ENCODE measurements at places on chromosomes 4 and X.

GRCh38 chrX:126551725-126552312, 795 bp downstream of the DCAF12L1 start:
- DNase-seq: no peak

- DNase-seq: no peak
These were observed 163.5 kb downstream of the PWWP3B start for GRCh38 chrX:106331606-106332005.

GRCh38 chrX:9586992-9587392, 122.1 kb downstream of the TBL1X start:
- DNase-seq: no peak

DNA sequence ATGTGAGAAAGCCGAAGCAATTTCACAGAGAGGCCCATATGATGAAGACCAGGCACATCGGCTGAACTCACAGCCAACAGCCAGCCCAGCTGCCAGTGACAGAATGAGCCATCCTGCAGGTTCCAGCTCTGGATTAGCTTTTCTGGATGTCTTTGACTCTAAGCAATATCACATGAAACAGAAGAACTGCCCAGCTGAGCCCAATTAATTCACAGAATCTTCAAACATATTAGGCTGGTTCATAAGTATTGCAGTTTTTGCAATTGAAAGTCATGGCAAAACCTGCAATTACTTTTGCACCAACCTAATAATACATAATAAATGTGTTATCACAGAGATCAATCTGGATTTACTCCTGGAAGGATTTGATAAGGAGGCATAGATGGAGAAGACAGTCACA, 299.9 kb downstream of the RAB28 start:
- no peak for DNase-seq

GRCh38 chrX:50071494-50071893, 129.3 kb downstream of the AKAP4 start:
- DNase-seq: no peak

DNA sequence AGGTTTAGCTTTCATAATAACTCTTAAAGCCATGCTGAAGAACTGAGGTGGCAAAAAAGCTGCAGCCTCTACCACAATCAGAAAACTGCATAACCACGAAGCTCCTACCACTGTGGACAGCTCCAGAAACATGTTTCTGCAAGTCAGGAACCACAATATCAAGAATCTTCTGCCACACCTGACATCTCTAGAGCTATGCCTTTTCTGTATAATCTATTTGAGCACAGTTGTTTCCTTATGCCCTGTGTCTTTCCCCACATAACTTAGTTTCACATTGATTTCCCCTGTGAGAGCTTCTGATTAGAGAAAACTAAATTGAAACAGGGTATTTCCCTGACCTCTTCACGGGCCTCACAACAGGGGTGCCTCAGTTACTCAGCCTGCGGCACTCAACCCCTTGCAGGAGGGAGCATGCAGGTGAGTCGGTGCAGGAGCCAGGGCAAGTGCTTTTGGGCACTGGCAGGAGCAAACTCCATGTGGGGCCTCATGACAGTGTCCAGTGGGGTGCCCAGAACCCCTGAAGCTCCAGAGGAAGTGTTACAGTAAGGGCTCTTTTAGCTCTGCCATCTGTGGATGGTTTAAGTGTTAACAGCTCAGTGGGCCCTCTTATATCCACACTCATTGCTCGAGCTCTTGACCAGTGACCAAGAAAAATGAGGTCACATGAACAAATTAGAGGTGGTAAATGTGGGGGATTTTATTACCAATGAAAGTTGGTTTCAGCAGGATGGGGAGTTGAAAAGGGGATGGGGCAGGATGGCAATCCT, 132.8 kb upstream of the BMP3 start:
- no peak for DNase-seq

DNA sequence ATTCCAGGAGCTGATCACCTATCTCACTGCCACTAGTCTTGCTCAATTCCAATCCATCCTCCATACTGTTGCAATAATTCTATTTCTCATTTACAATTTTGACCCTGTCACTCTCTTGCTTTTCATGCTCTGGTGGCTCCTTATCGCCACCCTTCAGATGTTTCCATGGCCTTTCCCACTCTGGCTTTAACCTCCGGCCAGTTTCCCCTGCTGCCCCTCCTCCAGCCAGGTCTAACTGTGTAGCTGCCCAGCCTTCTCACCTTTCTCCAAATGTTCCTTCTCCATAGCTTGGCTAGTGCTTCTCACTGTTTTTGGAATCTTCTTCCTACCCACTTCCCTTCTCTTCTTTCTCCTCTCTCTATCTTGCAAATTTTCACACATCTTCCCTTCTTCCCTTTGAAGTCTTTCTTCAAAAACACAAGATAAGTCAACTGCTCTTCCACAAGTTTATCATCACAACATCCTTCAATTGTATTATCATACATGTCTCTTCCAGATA, 153.8 kb downstream of the COL25A1 start:
- DNase-seq: no peak

DNA sequence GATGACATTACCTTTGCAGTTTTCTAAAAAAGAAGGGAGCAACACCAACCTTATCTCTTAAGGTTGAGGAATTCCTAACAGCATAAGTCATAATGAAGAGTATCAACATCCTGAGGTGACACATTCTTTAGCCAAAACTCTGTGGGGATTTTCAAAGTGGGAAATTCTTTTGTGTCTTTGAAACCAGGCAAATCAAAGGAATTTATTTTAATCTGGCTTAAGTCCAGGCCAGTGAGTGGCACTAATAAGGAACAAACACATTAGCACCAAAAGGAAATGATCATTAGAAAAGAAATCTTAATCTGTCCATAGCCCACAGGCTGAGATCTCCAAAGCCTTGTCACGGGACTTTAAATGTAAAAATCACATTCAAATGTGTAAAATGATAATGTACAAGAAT, 110.1 kb downstream of the LARP7 start:
- DNase-seq: no peak

DNA sequence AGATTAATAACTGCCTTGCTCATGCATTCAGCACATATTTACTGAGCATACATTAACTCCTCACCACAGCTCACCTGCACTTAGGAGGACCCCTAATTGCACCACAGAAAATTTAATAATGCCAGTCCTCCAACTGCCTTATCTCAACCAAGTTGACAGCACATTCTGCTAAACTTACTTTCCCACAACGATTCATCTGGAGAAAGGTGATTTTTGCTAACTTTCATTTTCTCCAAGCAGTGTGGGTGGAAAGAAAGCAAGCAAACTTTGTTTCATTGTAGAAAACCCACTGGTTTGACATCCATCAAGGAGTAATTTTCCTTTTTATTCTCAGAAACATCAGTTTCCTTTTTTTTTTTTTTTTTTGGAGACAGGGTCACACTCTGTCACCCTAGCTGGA, 49.1 kb downstream of the RASGEF1B start:
- no peak for DNase-seq

- DNase-seq: no peak
These were observed 74.1 kb downstream of the SMARCA1 start for GRCh38 chrX:129449148-129449547.

GRCh38 chr4:40462326-40462725, 127.2 kb downstream of the CHRNA9 start:
- no peak for DNase-seq

DNA sequence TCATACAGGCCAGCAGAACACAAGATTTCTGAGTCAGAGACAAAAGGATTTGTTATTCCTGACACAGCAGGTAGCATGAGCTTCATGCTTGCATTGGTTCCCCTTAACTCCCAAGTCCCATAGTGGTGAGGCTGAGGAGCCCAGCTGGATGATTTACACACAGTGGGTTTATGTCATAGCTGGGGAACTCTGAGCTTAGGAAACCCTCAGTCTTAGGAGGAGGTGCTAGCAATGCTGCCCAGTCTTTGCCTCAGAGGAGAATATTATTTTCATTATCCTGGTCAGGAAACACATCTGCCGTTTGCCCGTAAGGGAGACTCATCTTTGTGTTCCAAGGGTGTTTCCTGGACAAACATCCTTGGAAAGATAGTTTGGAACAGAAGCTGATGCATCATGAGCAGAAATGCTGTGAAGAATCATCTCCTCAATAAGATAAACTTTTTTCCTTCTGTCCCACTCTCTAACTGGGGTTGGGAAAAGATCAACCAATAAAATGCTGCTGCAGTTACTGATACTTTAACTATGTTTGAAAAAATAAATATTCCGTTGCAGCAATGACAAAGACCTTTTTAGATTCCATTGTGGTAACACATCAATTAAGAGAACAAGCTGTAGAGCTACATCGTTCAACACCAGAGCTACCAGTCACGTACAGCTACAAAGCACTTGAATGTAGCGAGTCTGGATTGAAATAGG, 146.8 kb downstream of the DCLK2 start:
- DNase-seq: no peak

DNA sequence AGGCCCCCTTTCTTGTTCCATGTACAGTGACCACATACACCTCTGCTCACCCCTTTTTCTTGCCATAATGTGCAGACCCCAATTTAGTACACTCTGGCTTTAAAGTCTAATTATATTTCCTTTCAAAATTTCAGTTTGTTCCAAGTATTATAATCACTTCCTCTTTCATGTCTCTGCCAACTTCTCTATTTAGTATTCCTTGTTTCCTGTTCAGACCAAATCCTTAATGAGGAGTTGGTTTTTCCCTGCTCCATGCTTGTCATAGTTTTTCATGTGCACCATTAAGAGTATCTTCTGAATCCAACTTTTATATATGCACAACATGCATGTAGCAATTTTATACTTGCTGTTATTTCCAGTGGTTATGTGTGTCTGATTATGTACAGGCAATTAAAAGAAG, 32.3 kb downstream of the USP53 start:
- DNase-seq: no peak

GRCh38 chrX:8726031-8726652, 5.8 kb downstream of the ANOS1 start:
- DNase-seq: no peak

GRCh38 chr4:178165951-178166308, 723.7 kb upstream of the AGA start:
- no peak for DNase-seq

DNA sequence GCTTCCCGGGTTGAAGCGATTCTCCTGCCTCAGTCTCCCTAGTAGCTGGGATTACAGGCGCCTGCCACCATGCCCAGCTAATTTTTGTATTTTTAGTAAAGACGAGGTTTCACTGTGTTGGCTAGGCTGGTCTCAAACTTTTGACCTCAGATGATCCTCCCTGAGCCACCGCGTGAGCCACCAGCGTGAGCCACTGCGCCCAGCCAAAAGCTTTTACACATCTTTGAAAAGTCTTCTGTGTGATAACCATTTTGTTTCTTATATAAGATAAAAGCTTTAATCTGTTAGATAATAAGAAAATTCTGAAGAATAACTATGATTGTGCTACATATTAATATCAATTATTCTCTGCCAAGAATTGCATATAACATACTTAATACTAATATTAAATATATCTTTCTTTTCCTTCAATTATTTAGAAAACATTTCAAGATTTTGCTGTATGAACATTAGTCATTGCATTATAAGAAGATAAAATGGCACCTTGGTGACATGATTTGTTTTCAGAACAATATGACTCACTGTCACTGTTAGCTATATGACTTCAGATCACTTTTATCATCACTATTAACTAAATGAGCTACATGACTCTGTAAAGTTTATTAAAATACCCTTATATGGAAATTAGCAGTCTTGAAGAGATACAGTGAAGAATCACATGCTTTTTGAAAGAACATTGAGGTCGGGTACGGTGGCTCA, 33.4 kb downstream of the RUFY3 start:
- no peak for DNase-seq

DNA sequence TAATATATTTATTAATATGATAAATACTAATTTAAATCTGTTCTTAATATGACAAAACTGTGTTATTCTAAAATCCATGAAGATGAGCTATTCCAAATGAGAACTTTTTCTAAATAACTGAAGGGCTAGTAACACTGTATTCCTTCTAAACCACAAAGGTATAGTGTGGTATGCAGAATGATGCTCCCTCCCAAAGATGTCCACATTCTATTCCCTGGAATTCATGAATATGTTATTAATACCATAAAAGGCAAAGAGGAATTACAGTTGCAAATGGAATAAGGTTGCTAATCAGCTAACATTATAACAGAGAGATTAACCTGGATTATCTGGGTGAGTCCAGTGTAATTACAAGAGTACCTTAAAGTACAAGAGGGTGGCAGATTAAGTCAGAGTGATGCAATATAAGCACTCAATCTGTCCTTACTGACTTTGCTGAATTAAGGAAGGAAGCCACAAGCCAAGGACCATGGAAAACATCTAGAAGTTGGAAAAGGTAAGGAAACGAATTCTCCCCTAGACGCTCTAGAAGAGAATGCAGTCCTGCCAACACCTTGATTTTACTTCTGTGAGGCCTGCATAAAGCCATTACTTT, 20.7 kb upstream of the MAB21L2 start:
- DNase-seq: no peak

DNA sequence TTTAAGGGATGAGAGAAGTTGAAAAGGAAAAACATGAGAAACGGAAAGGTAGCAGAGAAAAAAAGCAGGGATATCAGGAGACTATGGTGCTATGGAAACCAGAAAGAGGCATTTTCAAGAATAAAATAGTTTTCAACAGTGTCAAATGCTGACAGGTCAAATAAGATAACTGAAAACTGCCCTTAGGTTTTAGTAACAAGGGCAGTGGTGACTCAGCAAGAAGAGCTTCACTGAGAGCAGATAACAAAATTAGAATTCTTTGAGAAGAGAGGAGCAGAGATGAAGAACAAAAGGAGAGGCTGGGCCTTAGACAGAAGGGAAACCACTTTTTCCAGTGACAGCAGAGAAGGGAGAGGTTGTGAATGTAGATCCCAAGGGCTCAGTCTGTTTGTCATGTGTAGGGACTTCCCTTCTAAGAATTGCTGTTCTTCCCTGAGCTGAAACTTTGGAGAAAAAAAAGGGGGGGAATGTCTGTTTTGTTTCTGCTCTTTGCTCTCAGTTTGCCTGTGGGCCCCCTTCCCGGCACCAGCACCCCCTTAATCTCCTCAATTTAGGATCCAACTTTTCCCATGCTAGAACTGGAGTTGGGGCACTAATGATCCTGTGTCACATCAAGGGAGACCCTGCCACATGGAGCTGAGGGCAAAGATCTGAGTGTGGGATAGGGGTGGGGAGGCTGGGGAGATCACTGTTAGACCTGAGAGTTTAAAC, 26.8 kb upstream of the MAGEA10 start:
- DNase-seq: no peak

DNA sequence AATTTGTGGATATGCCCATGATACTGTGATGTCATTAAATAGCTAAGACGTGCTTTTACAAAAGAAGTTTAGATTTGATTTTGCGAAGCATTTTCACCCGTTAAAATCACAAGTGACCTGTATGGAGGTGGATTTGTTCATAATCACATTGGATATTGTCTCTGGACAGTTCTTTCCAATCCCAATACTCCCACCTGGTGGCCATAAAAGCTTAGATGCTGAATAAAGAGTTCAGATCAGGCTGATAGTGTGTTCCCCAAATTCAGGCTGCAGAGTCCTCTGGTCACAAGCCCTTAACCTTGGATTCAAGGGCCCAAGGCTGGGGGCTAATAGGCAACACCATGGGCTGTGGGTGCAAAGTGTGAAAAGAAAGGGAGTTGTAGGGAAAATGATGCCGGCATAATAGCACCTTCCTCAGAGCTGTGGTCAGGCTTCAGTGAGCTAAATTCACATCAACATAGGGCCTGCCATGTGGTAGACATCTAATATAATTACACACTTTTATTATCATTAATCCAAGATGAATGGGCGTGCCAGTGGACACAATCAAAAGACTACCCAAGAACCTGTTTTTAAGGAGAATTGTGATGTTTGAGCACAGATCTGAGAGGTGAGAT, 28.1 kb downstream of the SMIM43 start:
- no peak for DNase-seq

Data from left ventricle myocardium inferior (tissue), 1 donor.